ENCODE measurements at places on chromosomes 16 and 17. TPM values are rescaled to one million over a fixed set of nuclear protein-coding genes. Genes with fewer than 3 reads are reported as not detected.

Gene TM4SF5
- not detected for total RNA-seq

DNA sequence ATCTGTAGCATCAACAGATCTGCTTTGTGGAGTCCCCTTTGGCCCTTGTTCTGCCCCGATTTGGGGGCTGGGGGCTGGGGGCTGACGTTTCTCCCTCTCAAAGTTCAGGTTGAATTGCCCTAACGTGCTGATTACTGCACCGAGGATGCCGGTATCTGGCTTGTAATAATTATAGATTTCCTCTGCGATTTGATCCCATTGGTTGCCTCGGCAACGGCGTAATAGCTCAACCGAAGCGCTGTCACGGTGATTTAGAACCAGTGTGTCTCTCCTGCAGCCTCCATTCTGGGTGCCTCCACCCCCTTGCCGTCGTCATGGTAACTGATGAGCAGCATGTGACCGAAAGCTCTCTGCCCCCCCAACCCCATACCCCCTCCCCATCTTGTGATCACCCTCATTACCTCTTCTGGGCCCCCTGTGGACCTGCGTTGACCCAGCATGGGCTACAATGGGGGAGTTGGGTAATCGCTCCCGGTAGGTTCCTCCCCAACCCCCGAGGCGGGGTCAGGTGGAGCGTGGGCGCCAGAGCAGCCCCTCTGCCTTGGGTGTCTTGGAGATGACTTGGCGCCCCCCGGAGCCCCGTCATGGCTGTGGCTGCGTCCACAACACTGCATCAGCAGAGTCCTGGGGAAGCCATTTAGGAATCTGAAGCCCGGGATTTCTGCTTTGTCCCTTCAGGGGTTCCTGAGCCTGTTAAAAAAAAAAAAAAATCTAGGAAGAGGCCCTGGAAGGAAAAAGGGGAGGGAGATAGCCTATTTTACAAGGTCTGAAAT, 38.4 kb downstream of the ABAT start:
- no peak overlapping the region for H3K4me3 ChIP-seq

GRCh38 chr16:3950343-3951193, 70.1 kb upstream of the CREBBP start:
- peak overlapping the region; percentile 52 for H3K4me3 ChIP-seq
- peak overlapping the region; percentile 25 for H3K27ac ChIP-seq
- no peaks in the 10 kb centered on the region for H3K36me3 ChIP-seq
- peaks cover 17% of the 10 kb centered on the region for H3K4me1 ChIP-seq

DNA sequence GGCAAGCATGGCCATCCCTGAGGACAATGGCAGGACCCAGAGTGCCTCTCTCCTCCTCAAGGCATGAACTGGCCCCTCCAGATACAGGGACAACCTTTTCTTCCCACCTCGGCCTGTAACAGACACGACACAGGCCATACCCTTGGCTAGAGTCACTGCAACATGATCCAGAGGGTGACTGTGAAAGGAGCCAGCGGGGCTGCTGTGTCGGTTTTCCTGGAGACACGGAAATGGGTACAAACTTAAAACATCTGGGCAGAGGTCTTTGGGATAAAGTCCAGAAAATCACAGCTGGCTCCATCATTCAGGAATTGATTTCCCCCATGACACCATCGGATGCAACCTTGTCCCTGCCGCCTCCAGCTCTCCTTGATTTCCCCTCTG, 5.3 kb downstream of the CEP295NL start:
- H3K4me3 ChIP-seq, result no peak overlapping the region
- no peaks in the 10 kb centered on the region for H3K36me3 ChIP-seq
- no peak for DNase-seq
- no peaks in the 10 kb centered on the region for H3K4me1 ChIP-seq
- H3K27ac ChIP-seq, result no peak overlapping the region

DNA sequence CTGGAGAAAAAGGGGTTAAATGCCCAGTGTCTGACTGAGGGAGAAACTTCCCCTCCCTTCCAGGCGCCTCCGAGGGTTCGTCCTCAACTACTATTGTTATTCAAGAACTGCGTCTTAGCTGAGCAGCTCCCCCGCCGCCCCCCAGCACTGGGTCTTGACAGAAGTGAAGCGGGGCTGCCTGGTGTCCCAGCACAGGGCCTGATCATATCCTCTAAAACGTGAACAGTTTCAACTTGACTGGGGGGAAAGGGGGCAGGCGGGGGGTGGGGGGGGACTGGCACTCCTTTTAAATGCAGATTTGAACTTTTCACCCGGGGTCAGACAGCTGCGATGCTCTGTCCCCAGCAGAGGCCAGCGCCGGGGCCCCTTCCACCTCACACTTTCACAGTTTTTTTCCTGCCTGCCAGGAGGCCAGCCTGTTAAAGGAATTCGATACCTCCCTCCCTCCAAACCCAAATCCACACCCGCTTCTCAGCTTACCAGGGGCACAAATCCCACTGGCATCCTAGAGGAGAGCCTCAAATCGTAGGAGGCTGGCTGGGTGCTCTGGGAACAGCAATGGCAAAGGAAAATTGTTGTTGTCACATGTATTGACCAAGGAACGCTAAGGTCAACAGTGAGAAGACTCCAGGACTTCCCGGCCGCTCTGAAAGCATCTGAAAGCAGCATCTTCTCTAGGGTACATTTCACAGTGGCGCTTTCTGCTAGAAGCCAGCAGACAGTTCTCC, 14.5 kb downstream of the ZFHX3 start:
- H3K4me1 ChIP-seq, result peaks cover 9% of the 10 kb centered on the region
- no peak overlapping the region for H3K27ac ChIP-seq
- no peak for DNase-seq
- no peaks in the 10 kb centered on the region for H3K27me3 ChIP-seq
- no peak overlapping the region for H3K4me3 ChIP-seq

Gene KIAA0753
- total RNA-seq, result 7.3 TPM

DNA sequence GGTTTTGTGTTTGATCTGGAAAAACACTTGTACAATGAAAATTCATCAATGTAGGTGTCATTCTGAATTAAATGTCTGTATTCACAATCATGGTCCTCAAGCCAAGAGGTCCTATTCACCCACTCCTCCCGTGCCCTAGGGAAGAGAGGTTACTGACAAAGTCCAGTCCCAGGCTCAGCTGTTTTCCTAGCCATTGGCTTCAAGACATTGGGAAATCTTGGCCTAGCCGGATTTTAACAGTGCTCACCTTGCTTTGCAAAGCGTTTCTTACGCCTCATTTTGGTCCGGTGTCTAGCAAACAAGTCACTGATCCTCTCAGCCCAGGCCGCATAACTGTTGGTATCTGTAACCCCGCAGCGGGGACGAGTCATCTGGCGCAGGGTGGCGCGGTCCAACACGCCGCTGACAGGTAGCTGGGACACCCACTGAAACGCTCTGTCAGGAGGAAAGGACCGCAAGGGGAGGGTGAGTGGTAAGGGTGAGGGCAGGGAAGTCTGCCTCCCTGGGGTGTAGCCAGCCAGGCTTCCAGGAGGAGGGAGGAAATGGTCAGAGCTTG, 16.7 kb downstream of the MMP28 start:
- H3K4me3 ChIP-seq, result no peak overlapping the region
- no peaks in the 10 kb centered on the region for H3K27me3 ChIP-seq
- no peak for DNase-seq
- H3K36me3 ChIP-seq, result no peaks in the 10 kb centered on the region
- peaks cover 17% of the 10 kb centered on the region for H3K4me1 ChIP-seq

DNA sequence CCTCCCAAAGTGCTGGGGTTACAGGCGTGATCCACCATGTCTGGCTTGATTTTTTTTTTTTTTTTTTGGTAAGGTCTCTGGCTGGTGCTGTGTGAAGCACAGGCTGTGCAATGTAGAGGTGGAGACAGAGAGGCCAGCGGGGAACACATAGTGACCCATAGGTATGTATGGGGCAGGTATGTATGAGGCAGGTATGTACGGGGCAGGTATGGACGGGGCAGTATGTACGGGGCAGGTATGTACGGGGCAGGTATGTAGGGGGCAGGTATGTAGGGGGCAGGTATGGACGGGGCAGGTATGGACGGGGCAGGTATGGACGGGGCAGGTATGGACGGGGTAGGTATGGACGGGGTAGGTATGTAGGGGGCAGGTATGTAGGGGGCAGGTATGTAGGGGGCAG, 5.0 kb downstream of the RPL3L start:
- no peaks in the 10 kb centered on the region for H3K4me1 ChIP-seq
- no peaks in the 10 kb centered on the region for H3K36me3 ChIP-seq
- no peak for DNase-seq
- no peak overlapping the region for H3K4me3 ChIP-seq

DNA sequence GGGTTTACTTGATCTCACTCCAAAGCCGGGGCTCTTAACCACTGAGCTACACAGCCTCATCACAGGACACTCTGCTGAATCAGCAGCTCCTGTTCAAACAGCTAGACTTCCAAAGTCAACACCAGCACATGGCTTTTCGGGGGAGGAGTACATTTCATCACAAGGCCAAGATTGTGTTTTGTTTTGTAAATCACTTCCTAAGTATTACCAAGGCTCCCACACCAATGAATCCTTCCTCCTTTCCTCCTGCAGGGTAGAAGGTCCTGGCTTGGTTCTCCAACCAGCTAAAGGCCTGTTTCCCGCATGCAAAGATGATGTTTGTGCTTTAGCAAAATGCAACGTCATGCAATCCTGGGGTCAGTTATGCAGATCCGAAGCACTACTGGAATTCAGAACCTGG, 152.5 kb downstream of the XYLT1 start:
- H3K27ac ChIP-seq, result no peak overlapping the region
- no peak overlapping the region for H3K4me3 ChIP-seq
- H3K27me3 ChIP-seq, result no peaks in the 10 kb centered on the region
- DNase-seq, result no peak

GRCh38 chr16:85988306-85988705, 89.3 kb downstream of the IRF8 start:
- peaks cover 89% of the 10 kb centered on the region for H3K27me3 ChIP-seq
- no peak for DNase-seq
- H3K4me1 ChIP-seq, result no peaks in the 10 kb centered on the region
- H3K36me3 ChIP-seq, result no peaks in the 10 kb centered on the region
- no peak overlapping the region for H3K27ac ChIP-seq
- no peak overlapping the region for H3K4me3 ChIP-seq

DNA sequence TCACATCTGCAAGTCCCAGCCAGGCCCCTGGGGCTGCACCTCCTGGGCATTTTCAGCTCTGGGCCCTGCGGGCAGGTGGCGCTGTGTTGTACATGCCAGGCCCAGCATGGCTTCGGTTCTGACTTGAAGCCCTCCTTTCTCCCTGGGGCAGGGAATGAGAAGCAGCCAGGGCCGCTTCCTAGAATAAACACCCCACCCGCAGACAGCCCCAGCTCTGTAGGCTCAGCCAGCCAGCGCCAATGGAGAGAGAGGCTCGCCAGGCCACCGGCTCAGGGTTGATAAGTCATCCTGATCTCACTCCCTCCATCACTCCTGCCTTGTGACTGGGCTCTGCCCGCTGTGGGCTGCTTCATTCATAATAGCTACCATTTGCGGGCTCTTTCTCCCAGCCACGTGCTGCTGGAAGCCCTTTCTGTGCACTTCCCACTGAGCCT, 6.0 kb upstream of the GLIS2 start:
- no peaks in the 10 kb centered on the region for H3K27me3 ChIP-seq
- H3K36me3 ChIP-seq, result no peaks in the 10 kb centered on the region

- H3K27ac ChIP-seq, result no peak overlapping the region
- DNase-seq, result no peak
- no peaks in the 10 kb centered on the region for H3K27me3 ChIP-seq
- no peak overlapping the region for H3K4me3 ChIP-seq
- peaks cover 11% of the 10 kb centered on the region for H3K36me3 ChIP-seq
Measured at GRCh38 chr16:2528161-2529060, 2.8 kb downstream of the CEMP1 start.

DNA sequence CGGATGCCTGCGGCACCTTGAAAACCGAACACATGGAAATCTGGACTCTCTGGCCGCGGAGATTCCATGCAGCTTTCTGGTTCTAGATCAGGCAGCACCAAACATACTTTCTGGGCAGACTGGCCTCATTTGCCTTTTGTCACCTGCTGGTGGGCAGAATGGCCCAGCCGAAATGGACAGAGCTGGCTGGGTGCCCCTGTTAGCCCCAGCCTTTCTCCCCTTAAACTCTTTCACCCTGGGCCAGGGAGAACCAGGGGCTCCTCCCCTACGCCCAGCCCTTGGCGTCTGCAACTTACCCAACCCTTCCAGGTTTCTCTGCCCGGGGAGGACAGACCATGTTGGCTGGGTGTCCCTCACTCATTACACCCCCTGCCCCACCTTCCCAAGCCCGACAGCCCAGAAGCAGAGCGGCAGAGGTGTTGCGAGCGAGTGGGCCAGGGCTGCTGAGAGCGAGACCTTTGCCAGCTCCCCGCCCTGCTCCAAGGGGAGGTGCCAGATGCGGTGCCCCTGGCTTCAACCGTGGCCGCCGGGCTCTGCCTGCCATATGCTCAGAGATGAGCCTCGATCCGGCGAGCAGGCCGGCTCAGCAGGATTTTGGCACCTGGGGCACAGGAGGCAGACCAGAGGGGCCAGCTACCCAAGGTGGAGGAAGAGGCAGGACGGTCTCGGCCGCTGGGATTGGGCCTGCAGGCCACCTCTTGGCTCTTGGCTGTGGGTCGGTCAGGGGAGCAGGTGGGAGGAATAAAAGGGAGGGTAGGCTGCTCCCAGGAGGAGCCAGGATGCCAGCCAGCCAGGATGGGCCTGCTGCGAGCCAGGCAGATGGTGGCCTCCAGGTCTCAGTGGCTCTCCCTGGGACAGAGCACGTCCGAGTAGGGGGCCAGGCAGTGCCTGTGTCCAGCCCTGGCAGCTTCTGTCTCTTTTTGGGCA, 191.3 kb downstream of the NTN1 start:
- no peak for DNase-seq
- H3K4me1 ChIP-seq, result no peaks in the 10 kb centered on the region
- no peaks in the 10 kb centered on the region for H3K36me3 ChIP-seq
- no peaks in the 10 kb centered on the region for H3K27me3 ChIP-seq
- H3K27ac ChIP-seq, result no peak overlapping the region
- no peak overlapping the region for H3K4me3 ChIP-seq

Gene STH
- not detected for total RNA-seq

Data from PC-3 (cell line).